ENCODE measurements at places on chromosomes 5 and 9.

DNA sequence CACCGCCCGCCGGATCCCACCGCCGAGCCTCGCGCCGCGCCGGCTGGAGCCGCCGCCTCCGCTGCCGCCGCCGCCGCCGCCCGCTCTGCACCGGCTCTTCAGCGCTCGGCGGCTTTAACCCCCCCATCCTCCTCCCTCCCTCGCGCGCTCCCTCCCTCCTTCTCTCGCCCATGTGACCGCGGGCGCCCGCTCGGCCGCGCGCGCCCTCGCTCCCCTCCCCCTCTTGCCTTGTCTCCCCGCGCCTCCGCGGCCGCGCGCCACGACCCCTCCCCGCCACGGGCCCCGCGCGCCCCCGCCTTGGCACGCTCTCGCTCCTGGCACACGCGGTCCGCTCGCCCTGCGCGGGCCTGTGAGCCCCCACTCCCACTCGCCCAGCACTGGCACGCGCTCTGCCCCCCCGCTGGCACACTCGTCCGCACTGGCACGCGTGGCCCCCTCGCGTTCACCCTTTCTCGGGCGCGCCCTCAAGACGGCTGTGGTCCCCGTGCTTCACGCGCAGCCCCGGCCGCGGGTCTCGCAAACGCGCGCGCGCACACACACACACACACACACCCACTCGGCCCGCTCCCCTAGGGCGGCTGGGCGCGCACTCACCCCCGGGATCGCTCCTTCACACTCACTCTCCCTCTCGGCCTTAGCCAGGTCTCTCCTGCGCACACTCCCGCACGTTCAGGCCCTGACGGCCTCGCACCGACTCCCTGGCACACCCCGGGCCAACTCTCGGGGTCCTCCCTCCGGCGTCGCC is at the start of gene CNTFR:
TSS of gene CNTFR (minus strand) at position 89 of the 745 bp plus-strand sequence. CDS start 20,743 bp downstream, outside the sequence.
- DNase-seq, result no peak

GRCh38 chr5:150289551-150290390 is at the start of gene CAMK2A:
TSS of gene CAMK2A (minus strand) at chr5:150289773. CDS start at chr5:150289625, 148 bp downstream.
- DNase-seq, result no peak

DNA sequence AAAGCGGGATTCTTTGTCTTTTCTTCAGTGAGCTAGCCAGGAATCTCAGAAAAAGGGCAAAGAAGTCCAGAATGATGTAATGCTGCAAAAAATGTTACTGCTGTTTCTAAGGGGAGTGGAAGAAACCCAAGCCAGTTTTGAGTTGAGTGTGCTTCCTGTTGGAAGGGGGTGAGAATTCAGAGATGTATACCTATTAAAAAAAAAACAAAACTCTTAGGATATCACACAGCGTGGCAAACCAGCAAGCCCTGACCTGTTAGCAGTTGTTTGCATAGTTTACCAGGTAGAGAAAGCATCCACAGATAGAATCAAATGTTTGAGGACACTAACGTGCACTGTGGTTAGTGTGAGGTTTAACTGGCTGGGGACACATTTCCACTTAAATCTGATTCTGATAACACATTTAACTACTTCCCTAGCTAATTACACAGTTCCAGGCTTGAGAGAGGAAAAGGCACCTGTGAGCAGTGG is 11.4 kb downstream of the BASP1 start:
- DNase-seq, result no peak

DNA sequence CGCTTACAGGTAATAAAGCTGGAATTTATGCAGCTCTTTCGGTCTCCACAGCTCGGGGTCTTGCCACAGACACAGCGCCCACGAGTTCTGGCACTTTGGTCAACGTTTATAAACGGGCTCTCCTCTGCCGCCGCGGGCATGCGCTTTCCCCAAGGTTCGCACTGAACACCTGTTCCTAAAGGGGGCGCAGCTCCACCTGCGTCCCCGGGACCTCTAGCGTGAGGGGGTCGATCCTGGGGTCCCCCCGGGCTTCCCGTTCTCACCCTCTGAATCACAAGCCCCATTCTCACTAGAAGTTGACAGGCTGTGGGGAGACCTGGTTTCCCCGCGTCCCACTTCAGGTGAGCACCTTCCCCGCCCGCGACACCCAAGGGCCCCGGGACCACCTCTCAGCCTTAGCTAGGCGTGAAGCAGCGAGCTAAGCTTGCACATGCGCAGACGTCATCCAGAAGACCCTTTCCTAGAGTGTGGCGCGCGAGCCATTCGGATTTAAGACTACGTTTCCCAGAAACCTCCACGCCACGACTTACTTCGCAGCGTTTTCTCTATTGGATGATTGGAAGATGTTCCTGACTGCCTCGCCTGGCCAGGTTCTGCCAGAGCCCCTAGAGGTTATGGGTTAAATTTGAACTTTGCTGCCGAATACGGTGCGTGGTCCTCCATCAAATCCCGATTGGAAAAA is 21.3 kb upstream of the ZNF782 start:
- DNase-seq, result peak; percentile 39

- no peak for DNase-seq
Measured at GRCh38 chr9:107557236-107557990, 67.8 kb upstream of the KLF4 start.

- DNase-seq, result no peak
Measured at GRCh38 chr5:56588131-56588487, 227.2 kb upstream of the MAP3K1 start.

DNA sequence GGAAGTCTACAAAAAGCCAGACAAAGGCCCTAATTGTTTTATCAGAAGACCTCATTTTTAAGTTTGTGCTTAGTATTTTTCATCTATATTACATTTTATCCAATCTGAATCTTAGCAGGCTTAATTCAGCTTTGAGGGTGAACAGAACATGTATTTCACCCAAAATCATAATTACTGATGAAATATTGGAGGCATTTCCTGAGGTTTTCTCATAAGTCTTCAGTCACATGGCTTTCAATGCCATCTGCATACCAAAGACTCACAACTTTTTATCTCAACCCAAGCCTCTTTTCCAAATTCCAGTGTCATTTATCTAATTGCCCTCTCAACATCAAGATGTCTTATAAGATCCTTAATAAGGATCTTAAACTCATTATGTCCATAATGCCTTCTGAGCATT is 150.8 kb downstream of the TTC39B start:
- no peak for DNase-seq

DNA sequence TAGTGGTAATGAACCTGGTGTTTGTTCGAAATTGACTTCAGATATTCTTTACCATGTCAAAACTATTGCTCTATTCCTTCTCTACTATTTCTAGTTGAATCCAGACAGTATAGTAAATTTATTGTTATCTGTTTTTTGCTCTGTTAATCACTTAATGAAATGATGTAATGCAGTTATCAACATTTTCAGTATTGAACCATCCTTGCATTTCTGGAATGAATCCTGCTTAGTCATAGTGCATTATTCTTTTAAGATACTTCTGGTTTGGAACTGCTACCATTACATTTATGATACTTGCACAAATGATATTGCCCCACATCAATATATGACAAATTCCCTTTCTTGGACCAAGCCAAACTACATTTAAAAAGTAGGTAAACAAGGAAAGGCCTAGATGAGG is 554.0 kb upstream of the KLF4 start:
- DNase-seq, result no peak

DNA sequence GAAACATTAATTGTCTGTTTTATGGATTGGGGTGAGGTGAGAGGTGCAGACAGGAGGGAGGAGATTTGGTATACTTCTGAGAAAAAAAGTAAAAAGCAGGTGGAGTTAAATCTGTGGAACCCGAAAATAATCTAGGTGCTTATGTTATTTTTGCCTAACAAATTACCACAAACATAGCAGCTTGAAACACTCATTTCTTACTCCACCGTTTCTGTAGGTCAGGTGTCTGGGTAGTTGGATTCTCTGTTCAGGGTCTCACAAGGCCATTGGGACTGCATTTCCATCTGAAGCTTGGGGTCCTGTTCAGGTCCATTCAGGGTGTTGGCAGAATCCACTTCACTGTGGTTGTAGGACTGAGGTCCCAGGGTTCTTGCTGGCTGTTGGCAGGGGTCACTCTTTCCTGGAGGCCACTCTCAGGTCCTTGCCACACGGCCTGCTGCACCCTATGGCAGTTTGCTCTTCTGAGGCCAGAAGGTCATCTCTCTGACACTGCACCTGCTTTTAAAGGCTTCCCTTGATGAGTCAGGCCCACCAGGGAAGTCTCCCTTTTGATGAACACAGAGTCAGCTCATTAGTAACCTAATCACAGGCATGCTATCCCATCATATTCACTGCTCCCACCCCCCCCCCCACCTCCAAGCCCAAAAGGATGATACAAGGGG is 82.2 kb downstream of the TRIO start:
- DNase-seq, result no peak

DNA sequence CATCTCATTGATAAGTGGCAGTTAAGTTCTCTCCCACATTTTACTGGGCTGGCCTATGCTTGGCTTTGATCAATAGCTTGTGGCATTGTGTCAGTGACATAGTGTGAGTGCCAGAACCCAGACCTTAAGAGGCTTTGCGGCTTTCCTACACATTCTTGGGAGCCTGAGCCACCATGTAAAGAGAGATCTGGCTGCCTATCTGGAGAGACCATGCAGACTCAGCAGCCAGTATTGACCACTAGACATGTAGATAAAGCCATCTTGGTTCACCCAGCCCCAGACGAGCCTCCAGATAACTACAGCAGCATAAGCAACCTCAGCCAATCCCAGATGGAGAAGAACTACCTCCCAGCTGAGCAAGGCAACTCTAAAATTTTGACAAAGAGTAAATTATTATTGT is 28.6 kb downstream of the C9orf153 start:
- DNase-seq, result no peak

- DNase-seq, result no peak
Measured at GRCh38 chr5:121681229-121681855, 170.3 kb upstream of the FTMT start.

GRCh38 chr5:66813306-66813705 is 217.1 kb downstream of the MAST4 start:
- no peak for DNase-seq

GRCh38 chr9:133457233-133457632 is 2.5 kb upstream of the CACFD1 start:
- DNase-seq, result no peak

DNA sequence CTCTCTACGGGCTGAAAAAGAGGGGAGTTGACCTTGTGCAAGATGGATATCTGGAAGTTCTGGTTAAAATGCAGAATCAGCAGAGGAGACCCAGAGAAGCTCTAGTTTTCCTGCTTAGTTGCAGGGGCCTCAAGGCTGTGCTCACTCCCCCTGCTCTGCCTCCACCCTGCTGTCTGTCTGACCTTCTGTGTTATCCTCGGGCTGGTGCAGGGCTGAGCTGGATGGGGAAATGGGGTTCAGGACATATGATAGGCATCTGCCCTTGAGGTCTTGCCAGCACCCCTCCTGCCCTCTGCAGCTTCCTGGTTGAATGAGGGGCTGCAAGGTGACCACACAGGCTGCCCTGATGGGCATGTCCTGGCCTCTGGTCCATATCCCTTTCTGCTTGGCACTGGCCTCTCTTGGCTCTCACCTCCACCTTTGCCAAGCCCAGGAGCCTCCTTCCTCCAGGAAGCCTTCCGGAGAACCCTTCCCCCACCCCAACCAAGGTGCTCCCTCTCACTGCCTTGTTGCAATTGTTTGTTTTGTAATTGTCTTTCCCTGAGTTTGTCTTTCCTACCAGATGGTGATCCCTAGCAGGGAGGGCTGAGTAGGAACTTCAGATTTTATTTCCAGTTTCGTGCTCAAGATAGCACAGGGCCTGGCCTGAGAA is 1.3 kb downstream of the TMEM268 start:
- DNase-seq, result no peak

- DNase-seq, result no peak
Measured at GRCh38 chr5:16391858-16392649, 73.5 kb downstream of the ZNF622 start.

GRCh38 chr5:73312146-73312871 is 136.3 kb downstream of the FOXD1 start:
- DNase-seq, result no peak

DNA sequence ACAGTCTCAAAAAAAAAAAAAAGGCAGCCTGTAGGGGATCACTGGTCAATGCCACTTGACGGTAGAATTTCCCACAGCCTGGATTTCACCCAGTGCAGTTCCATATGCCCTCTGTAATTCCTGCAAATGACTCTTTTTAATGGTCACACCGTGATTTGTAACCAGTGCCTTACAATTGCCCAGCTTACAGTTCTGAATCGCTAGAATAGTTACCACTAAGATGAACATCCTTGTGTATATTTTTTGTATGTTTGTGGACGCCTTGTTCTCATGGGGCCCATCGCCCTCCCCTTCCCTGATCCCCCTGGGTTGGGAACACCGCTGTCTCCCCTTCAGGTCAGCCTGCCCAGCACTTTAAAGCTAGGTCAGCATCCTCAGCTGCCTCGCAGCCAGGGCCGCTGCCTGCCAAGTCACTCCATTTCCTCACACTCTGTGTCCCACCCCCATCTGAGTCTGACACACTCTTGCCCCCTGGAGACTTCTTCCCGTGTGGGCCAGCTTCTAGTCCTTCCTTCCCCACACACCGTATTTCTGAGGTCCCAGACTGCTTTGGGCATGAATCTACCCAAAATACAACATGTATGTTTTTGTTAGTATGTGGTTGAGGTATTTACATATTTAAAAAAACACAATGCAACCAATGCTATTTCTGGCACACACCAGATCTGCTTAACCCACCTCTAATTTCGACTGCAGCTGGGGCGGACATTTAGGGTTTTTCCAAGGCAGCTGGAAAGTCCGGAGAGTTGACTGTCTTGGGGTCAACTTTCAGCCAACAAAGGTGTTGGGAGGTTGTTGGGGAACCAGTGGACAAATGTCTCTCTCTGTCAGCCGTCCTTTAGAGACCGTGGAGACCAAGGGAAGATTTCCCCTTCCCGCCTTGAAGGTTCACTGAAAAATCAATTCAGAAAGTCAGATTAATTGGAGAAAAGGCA is 120.5 kb upstream of the NEK6 start:
- DNase-seq, result no peak

GRCh38 chr9:117696154-117696553 is 8.0 kb upstream of the TLR4 start:
- no peak for DNase-seq
